ENCODE measurements at places on chromosomes 5 and 9.

GRCh38 chr9:128473104-128473503 is 17.3 kb downstream of the ODF2 start:
- DNase-seq: no peak

GRCh38 chr5:137061382-137061781 is 437.7 kb downstream of the SPOCK1 start:
- DNase-seq: no peak

GRCh38 chr9:118962426-118962825 is 406.8 kb downstream of the BRINP1 start:
- no peak for DNase-seq

DNA sequence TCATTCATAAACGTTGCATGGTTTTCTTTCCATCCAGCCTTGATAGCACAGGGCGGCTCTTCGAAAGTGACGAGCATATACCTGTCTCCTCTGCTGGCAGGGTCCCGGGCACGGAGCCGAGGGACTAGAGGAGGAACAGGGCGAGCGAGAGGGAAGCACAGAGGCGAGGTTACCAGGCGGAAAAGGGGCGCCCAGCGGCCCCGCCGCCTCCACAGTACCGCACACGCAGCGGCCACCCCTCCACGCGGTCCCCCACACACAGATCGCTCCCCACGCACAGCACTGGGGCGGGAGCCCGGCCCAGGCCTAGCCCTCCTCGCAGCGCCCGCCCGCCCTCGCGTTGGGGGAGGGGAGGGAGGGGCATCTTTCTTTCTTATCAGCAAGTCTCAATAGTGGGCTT is 296.6 kb upstream of the DAB2 start:
- no peak for DNase-seq

GRCh38 chr5:150438873-150439546 is 10.5 kb downstream of the RPS14 start:
- DNase-seq: no peak

GRCh38 chr5:28734396-28734795 is 1696.0 kb upstream of the CDH9 start:
- DNase-seq: no peak

DNA sequence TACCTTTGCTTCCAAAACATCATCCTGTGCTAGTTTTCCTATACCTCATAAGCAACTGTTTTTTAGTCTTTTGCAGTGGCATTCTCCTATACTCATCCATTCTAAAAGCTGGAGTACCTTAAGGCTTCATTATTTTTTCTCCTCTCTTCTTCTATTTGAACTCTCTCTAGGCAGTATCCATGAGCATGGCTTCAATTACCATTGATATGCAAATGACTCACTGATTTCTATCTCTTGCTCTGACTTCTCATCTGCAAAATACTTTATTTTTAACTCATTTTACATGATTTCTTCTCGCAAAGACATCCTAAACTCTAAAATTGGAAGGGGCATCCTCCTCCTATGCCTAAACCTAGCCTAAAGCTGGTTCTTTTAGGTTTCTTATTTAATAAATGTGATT is 365.1 kb upstream of the NUDT12 start:
- DNase-seq: no peak

GRCh38 chr5:143318833-143319232 is 84.7 kb downstream of the NR3C1 start:
- no peak for DNase-seq

- no peak for DNase-seq
These were observed 234.8 kb downstream of the CSNK1G3 start for GRCh38 chr5:123746683-123747360.

DNA sequence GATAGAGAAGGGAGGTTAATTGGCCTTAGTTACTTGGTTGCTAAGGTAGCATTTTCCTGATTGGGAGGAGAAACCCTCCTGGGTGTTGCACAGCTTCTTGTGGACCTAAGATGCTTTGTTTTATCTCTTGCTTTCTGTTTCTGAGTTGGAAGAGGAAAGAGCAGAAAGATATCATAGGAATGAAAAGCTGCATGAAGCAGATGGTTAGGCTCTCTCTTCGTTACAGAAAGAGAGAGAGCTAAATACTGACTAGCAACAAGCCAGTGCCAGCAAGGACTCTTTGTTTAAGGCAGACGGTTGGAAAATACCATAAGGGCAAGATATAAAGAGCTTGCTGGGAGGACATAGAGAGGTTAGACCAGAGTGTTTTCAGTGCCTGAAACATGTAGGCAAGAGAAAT is 103.1 kb downstream of the ATG10 start:
- DNase-seq: no peak

DNA sequence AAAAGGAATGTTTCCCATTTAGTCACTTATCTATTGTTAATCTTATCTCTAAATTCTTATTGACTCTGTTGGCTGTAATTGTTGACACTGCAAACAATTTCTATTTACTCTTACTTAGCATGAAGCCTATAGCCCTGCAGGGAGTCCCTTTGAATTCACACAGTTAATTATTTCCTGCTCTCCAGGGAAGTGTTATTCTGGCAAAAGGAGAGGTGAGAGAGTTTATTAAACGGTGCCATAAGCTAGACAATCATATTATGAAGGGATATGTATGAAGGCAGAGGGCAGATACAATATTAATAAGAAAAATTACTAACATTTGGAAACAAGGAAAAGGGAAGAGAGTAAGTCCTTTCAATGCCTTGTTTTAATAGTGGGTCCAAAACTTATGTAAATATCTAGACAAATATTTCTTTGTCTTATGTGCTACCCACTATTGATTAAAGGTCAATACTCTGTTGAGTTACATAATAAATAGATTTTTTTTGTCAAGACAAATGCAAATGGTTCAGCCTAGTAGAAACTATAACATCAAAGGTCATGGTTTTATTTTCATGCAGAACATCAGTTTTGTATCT is 107.1 kb downstream of the CDH18 start:
- no peak for DNase-seq

All from T-helper 9 cell (primary cell).